Endothelial cell (in vitro differentiated cells): ENCODE measurements at places on chromosomes 1 and 21.
A peak's percentile ranks its signal among the peaks of the same experiment; 100 is the strongest.

DNA sequence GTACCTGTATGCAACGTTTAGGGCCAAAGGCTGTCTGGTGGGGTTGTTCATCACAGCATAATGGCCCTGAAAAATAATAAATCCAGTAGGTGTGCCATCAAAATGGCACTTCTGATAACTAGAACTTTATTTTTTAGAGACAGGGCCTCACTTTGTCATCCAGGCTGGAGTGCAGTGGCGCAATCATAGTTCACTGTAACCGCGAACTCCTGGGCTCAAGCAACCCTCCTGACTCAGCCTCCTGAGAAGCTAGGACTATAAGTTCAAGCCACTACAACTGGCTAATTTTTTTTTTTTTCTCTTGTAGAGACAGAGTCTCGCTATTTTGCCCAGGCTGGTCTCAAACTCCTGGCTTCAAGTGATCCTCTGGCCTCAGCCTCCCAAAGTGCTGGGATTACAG, 4.7 kb downstream of the SNAPIN start:
- no peak for DNase-seq

- DNase-seq = no peak
These were observed at the start of gene ITGB2 for GRCh38 chr21:44920694-44921604. Gene ITGB2, minus strand, starts transcription at chr21:44920899. Its CDS starts 10,117 bp downstream, at chr21:44910782.

DNA sequence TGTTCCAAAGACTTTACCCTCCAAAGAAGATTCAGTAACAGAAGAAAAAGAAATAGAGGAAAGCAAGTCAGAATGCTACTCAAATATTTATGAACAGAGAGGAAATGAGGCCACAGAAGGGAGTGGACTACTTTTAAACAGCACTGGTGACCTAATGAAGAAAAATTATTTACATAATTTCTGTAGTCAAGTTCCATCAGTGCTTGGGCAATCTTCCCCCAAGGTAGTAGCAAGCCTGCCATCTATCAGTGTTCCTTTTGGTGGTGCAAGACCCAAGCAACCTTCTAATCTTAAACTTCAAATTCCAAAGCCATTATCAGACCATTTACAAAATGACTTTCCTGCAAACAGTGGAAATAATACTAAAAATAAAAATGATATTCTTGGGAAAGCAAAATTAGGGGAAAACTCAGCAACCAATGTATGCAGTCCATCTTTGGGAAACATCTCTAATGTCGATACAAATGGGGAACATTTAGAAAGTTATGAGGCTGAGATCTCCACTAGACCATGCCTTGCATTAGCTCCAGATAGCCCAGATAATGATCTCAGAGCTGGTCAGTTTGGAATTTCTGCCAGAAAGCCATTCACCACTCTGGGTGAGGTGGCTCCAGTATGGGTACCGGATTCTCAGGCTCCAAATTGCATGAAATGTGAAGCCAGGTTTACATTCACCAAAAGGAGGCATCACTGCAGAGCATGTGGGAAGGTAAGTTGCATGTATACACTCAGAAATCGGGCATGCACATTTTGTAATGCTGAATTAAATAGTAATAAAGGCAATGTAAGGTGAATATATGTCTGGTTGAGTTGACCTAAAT, 97.2 kb downstream of the ZFYVE9 start:
- no peak for DNase-seq

DNA sequence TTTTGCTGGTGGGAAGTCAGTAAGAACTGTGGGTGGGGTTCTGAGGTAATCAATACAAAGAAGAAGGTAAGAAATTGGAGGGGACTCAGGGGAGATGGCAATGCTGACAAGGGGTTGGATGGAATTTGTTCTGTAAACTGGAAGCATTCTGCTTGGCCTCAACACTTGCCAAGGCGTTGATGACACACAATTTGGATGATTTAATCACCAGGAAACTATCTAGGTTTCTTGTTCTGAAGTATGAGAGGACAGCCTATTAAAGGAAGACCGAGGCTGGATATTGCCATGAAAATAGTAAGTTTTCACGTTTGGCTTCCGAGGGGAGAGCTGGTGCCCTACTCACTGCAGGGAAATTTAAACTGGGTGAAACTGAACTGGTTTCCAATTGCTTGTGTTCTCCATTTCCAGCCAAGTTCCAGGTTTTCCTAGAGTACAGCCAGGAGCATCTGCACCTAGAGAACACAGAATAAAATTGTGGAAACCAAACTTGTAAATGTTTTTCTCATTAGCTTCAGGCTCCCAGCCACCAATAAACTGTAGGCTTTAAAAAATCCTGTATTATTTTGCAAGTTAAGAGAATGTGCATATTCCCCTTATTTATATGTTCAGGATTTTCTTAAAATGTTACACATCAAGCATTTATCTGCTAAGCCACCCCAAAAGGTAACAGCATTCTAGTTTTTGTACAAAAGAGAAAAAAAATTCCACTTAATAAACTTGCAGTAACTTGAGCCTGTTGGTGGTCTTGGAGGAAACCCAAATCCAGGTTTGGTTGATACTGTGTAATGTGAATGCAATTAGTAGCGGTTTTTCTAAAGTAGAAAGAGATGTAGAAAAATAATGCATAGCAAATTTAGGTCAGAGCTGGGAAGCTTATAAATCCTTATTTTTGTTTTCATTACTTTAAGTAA, 53.8 kb downstream of the ROR1 start:
- DNase-seq = no peak

DNA sequence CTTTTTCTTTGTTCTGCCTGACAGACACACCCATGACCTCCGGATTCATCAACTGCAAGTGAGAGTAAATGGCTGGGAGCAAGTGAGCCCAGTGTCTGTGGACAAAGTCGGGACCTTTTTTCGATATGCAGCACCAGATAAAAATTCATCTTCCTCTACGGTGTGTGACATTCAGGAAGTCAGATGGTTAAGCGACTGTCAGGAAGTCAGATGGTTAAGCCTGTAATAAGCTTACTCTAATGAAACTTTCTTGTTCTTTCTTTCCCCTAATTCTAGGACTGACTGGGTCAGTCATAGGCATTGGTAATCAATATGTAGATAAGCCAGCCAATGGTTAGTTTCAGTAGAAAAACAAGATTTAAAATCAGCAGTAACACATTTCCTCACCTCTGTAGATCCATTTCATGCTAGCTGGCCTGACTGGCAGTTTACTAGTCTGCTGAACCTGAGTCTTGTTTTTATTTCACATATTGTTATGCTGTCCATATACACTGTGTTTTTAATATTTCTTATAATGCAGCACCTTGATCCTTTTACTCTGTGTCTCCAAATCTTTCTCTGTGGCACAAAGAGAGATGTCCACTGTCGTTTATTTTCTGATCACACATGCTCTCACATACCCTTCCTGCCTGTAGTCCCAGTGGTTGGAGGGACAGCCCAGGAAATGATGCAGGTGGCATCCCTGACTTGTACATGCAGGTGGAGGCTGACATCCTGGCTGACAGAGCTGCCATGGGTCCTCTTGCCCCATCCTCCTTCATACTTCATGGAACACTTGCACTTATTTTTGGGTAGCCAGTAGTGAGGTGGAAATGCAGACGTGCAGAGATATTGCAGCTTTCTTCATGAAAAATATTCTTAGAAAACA, 115.8 kb downstream of the VPS13D start:
- DNase-seq = no peak

GRCh38 chr1:22889213-22889827, 83.3 kb downstream of the LACTBL1 start:
- DNase-seq = peak; percentile 33

DNA sequence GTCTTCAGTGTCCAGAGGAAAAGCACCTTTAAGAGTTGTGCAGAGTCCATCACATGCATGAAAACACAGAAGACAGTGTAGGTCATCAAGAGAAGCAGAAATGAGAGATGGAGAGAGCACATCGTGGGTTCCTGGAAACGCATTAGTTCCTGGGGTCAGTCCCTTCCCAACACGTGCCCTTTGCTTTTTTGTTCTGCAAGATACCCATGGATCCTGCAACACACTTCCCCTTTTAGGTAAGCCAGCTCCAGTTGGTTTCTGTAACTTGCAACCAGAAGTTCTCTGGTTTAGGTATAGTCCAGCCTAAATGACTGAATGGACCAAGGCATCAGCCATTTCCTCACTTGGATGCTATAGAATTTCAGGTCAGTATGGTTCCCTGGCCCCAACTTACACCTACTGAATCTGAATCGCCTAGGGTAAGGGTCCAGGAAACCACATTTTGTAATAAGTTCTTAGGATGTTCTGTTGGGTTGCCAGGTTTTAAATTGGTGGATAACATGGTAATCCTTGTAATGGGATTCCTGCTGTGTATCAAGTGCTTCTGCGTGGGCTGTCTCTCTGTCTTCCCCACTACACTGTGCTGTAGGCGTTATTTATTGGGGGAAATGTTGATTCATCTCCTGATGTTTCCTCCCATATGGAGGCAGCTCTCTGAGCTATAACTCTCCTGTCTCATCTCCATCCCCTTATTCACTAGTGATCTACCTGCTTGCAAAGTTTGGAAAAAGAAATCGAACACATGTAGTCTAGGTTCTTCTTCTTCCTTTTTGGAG, 230.6 kb downstream of the TNR start:
- DNase-seq = no peak

DNA sequence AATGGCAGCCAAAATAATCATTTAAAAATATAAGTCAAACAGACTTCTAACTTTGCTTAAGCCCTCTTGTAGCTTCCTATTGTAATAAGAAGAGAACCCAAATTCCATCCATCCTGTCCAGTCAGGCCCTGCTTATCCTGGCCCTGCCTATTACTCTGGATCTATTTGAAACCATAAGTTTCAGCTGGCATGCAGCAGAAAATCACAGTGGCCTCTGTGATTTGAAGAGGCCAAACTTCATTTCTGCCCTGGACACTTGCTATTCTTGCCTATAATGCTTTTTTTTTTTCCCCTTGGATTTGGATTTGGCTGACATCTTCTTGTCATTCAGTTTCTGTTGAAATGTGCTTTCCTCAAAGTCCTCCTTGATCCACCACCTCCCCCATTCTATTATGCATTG, 642.8 kb downstream of the USP25 start:
- no peak for DNase-seq
